NCI-H2081 treated with DMSO at 0.1 percent for 48 hours (cell line): ENCODE measurements at places on chromosomes 12 and 14.

DNA sequence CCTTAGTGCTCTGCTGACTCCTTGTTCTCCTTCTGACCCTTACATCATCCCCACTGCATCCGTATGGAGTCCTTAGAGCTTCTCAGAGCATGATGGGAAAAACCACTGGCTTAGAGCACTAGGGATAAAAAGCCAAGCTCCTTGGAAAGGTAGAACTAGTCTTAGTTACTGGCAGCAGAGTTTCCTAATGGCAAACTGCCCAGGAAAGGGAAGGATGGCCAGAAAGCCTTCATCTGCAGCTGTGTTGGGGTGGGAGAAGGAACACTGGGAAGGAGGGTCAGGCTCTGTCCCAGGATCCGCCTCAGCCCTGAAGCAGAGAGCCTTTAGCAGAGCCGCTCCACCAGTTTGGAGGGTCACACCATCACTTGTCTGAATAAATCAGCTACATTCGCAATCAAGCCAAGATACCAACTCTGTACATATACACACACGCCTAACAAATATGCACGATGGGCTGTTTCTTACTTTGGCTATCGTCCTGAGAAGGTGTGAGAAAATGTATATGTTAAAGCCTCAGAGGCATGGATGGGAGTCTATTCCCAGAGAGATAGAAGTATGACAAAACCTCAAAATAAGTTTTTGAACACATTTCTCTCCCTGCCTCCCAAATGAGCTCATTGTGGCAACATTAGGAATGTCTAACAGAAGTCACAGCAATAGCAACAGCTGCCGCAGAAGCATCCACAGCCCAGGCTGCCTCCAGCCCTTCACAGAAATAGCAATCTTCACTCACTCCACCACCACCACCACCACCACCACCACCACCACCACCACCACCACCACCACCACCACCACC is 18.6 kb upstream of the GALNT8 start:
- DNase-seq = no peak

GRCh38 chr12:25382311-25383106 is 131.8 kb upstream of the KRAS start:
- no peak for DNase-seq

DNA sequence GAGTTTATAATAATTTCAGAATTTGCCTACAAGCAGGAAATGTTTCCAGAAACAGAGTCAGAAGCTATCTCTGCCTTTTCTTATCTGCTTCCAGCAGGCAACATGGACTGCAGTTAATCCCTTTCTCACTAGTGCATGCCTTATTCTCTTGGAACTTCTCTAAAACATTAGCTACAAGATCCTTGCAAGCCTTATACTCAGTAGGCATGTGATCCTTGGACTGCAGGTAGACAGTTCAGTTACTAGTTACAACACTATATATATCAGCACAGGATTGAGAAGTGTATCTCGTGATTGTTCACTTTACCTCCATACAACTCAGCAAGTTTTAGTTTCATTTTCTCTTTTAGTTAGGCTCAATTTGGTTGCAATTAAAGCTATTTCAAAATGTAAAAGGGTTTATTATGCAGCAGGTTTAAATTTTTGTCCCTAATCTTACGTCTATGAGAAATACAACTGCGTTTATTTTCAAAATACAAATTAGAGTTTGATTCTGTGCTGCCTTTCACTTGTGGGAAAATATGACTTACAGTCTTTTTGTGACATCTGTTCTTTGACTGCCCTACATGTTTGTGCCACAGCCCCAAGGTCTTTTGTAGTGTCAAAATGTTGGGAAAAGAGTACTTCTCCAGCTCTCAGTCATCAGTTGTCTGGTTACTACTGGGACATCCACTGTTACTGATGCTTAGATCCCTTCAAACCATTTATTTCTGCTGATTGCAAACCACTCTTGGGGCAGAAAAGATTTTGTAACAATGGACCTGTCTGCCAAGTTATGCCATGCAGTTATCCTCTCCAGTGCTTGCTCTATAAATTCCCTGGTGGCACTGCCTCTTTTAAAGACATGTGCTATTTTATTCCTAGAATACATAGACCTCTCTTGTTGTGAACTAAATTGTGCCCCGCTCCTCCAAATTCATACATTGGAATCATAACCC is 709.0 kb upstream of the FOXG1 start:
- DNase-seq = no peak

- no peak for DNase-seq
Observed at GRCh38 chr14:90726656-90727055, 89.6 kb downstream of the TTC7B start.

DNA sequence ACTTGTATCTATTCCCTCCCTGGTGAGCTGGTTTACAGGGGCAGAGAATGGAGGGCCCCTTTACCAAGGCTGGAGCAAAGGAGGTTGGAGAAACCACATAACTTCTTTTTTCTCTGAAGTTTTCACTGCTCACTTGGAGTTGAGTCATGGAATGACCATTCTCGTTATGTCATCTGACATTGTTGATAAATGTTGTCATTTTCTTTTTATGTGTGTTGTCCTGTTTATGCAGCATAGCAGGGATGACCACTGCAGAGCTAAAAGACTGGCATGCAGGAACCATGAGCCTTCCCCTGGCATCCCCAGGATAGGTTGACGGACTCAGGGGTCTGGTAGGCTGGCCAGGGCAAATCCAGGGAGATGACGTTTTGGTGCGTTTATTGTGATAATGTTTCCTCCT is 256.8 kb upstream of the DDHD1 start:
- no peak for DNase-seq

DNA sequence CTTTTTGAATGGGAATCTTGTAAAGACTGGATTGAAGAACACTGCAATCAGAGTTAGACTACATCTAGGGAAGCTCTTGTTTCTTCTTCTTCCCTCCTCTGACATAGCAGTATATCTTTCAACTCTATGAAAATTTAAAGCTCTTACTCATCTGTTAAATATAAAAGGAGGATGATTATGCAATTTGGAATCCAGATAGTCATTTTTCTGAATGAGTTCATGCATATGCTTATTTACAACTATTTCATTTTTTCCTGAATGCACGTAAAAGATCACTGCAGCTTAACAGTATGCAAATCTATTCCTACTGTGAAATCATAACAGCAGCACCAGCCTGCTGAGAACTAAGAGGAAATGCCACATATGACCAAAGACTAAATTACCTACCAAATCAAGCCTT is 133.5 kb upstream of the TMCC3 start:
- no peak for DNase-seq

GRCh38 chr12:131827961-131828534 is at the start of gene MMP17:
Gene MMP17 (plus strand): TSS chr12:131828393. CDS start chr12:131828495, 102 bp downstream.
- DNase-seq = no peak

DNA sequence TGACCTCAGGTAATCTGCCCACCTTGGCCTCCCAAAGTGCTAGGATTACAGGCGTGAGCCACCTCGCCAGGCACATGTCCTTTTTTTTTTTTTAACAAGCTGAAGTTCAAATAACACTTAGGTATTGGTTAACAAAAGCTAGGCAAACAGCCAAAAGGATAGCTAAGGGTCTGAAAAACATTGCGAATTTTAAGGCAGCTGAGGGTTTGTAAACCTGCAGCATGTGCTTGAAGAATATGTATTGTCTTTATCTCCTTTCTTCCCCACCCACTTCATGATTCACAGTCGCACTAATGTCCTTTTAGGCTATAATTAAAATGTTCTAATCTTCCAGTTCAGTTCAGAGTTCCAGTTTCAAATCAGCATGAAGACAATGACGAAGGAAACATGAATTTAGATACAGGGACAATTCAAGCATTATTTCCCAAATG is 30.1 kb upstream of the CERS5 start:
- DNase-seq = no peak

GRCh38 chr12:128078301-128078971 is 188.5 kb upstream of the TMEM132C start:
- DNase-seq = no peak

DNA sequence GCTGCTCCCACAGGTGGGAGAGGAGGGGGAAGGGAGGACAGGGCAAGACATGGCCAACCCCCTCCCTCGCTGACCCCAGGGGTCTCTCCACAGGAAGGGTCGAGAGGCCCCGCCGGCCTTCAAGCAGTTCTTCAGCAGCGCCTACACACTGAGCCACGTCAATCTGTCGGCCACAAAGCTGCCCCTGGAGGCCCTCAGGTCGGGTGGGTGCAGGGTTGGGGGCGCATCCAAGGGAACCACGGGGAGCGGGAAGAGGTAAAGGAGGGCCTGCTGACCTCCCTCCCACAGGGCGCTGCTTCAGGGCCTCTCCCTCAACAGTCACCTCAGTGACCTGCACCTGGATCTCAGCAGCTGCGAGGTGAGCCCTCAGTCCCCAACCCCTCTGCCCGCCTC is 6.1 kb downstream of the CARMIL3 start:
- no peak for DNase-seq

DNA sequence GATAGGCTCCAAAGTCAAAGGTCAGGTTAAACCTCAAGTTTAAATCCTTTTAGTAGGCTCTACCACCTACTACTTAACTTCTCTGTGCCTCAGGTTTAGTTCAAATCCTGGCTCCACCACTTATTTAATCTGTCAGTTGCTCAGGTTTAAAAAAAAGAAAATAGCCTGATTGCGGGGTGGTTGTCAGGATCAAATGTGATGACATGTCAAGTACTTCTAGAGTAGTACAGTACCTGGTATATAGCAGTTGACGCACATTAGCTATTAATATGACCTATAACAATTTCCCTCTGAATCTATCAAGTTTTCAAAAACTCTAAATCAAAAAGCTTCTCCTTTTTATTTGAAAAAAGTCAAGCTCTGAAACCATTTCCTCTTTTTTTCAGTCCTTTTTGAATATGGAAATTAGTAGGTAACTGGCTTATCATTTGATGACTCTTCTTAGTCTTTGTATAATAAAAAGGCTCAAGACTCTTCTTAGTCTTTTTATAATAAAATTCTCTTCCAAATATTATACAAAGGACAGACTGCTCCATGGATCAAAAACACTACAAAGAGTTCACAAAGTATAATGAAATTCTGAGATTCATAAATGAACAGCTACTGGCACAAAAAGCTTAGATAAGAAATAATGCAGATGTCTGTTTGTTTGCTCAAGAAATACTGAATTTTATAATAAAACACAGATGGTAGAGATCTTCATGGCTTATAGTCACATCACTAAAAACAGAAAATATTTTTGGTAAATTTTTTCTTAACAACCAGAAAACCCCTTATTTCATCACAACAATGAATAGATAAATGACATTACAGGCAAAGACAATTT is 5.0 kb downstream of the OSBPL8 start:
- no peak for DNase-seq

DNA sequence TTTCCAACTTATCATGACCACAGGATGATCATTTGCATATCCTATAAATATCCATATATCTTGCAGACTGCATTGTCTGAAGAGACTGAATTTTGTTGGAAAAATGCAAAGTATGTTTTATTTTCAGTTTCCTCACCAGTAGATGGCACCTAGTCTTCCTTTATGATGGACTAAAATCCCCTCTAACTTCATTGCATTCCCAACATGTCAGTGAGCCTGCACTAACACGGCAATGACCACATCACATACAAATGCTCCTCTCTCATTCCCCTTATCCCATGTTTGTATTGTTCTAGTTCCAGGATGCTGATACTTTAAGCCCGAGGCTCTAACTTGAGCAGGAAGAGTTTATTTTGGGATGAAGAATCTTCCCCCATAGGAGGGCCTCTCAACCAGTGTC is 24.7 kb upstream of the MYBPC1 start:
- DNase-seq = no peak

GRCh38 chr14:73245480-73246325 is 8.4 kb downstream of the PAPLN start:
- DNase-seq = no peak

DNA sequence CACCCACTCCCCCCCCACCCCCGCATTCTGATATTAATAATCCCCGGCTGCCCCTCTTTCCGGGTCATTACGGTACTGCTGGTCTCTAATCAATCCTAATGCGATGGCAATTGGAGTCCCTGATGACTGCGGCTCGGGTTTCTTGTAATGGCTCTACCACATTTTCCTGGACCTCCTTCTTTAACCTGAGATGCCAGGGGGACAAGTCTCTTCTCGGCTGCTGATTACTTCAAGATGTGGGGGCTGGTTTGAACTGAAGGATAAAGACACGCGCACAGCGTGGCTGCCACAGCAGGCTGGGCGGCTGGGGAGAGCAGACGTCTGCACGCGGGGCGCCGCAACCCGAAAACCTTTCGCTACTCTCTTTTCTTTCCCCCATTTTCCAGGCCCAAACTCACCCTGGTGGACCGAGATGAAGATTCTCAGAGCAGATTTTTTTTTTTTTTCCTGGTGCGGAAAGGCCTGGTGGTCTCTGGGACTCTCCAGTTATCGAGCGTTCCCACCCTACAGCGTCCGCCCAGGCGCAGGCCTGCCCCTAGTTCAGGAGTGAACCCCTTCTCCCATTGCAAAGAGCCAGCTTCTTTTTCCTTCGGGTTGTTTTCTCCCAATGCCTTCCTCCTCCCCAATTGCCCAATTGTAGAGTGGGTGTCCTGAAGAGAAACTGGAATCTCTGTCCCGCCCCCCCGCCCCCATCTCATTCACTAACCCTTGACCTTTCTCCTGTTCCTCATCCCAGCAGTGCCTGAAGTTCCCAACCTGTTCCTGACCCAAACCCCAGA is 6.0 kb upstream of the SIX1 start:
- DNase-seq = no peak

DNA sequence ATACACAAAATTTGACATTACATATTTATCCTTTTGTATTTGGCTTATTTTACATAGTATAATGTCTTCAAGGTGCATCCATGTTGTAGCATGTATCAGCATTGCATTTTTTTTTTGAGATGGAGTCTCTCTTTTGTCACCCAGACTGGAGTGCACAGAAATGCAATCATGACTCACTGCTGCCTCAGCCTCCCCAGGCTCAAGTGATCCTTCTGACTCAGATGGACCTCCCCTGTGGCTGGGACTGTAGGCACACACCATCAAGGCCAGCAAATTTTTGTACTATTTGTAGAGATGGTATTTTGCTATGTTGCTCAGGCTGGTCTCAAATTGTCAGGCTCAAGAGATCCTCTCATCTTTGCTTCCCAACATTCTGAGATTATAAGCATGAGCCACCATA is 214.4 kb upstream of the ALG10B start:
- no peak for DNase-seq

DNA sequence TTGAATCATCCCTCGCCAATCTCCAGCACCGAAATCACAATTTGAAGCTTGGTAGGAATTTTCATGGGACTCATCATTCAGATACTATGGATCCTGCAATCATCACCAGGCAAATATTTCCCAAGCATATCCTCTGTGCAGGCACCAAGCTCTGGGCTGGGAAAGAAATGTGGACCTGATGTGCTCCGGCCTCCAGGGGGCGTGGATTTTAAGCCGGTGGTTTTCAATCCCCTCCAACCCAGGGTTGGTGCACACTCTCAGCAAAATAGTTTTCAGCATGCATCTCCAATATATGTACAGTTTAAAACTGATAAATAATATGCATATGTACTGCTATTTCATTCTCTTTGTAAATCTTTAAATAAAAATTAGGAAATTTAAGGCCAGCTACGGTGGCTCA is 98.9 kb downstream of the RBM19 start:
- no peak for DNase-seq

- no peak for DNase-seq
Observed at GRCh38 chr12:79897617-79898016, 37.3 kb downstream of the PPP1R12A start.

- DNase-seq = no peak
Observed at GRCh38 chr12:120316798-120317223, 10.8 kb downstream of the PLA2G1B start.
